ENCODE measurements at places on chromosomes 7 and 10.
A peak's percentile ranks its signal among the peaks of the same experiment; 100 is the strongest.

GRCh38 chr10:62183857-62184795 is 84.5 kb downstream of the RTKN2 start:
- no peak for DNase-seq

DNA sequence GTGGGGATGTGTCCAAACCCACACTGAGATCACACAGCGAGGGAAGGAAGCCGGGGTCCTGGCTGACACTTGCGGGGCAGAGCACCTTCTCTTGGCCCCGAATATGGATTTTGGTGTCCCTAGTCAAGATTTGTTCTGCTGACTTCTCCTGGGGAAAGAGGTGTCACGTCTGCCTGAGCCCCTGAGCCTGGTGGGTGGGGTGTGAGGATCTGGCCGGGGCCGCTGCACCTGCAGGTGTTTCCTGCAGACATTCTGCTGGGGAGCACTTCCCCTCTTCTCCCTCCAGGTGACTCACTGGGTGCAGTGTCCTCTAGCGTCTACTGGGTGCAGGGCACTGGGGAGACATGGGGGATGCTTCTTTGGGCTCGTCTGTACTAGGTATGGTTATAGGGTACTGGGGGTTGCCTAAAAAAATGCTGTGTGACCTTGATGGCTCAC is 99.2 kb downstream of the GRK5 start:
- no peak for DNase-seq

DNA sequence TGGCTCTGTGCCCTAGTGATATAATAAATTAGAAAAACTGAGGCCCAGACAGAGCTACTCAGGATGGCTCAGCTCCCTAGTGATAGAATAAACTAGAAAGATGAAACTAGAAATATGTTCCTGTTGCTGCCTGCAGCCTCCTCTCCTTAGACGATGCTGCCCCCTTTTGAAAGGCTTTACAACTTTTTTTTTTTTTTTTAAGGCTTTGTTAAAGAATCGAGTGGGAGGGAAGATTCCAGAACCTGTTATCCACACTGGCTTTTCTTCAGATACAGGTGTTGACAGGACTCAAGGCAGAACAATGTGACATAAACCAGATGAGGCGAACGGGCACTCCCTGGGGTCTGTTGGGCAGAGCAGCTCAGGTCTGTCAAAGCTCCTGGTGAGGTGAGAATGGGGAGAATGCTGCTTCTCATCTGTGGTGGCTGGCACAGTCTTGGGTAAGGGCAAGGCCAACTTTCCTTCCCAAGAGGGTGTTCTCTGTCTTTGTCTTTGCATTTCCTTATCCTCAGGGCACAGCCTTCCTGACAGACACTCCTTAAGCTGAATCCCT is 175.1 kb downstream of the COBL start:
- peak; percentile 52 for DNase-seq

DNA sequence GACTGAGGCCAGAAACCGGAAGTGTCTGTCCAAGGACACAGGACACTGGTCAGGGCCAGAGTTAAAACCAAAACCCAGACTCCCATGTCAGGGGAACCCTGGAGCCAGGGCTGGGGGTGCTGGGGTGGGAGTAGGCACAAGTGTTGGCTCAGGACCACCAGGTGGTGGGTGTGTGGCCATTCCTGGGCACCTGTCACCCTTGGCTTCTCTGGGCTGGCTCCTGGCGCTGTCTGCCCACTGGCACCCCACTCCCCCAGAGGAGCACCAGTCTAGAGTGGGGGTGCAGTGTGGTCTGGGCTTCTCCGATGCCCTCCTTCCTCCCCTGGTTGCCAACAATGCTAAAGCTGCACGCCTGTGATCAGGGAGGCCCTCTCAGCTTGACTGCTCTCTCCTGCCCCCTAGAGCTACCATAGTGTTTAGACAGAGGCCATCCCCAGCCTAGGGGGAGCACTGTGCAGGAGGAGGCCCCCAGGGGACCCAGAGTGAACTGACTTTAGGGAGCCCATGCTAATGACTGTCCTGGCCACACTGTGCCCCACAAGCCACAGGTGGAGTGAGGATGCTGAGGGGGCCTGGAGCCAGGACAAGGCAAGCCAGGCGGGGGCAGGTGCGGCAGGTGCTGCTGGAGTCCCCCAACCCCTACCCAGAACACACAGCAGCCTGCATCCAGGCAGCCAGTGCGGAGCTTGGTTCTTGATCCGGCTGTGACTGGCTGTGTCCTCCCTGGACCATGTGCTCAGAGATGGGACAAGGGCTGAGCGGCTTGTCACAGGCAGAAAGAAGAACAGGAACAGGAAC is 11.0 kb downstream of the RASGEF1A start:
- DNase-seq: no peak

DNA sequence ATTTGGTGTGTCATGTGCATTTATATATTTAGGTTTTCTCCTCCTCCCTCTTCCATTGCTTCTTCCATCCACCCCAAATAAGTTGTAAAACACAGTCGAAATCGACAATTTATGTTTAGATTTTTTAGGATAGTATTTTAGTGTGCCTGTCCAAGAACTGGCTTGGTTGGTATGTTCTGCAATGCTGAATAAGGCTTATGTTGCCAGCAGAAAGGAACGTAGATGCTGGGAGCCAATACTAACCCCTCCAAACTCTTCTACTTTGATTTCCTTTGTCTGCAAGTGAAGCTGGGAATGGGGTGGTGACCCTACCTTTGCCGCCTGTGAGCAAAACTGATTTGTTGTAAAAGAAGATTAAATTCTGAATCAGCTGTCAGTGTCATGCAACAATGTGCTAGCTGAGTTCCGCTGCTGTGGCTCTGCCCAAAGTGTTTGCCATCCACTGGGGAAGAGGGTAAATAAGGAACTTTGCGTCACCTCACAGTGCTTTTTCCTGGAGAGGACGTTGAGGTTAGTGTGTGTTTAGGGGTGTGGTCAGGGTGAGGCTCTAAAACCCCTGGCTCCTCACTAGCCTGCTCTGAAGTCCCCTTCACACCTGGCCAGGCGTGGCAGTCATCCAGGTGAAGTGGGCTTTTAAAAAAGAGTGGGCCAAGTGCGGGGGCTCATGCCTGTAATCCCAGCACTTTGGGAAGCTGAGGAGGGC is 44.4 kb downstream of the TACC2 start:
- DNase-seq: no peak

- DNase-seq: no peak
Measured at GRCh38 chr7:123397746-123398338, 136.6 kb downstream of the IQUB start.

GRCh38 chr10:47048526-47048905 is 137.3 kb downstream of the PTPN20 start:
- no peak for DNase-seq

DNA sequence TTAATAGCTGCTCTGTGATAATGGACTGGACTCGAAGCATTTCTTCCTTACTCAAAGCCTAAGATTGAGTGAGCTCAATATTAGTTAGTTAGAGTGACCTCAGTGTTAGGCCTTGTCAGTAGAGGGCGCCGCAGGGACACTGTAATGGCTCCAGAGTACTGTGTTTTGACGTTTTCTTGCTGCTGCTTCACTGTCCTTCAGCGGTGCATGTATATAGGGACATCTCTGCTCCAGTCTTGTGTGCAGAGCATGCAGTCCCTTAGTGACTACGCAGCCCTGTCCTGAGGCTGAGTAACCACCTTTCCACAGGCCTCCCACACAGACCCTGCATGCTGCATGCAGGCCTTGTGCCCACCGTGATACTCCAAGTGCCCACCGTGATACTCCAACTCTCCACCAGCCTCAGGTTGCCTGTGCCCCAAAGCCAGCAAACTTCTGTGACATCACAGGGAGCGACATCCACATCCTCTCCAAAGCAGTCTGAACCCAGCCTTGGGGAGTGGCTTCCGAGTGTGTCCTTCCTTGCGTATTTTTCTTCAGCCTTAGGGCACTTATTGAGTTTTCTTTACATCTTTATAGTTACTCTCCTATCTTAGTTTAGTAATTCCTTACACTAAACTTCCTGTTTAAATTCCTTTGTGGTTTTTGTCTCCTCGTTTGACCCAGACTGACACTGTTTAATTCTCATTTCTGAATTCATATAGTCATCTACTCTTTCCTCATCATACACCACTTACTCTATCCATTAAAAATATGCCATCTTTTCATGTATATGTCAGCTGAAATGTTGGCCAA is 118.2 kb downstream of the JAZF1 start:
- DNase-seq: peak; percentile 73

DNA sequence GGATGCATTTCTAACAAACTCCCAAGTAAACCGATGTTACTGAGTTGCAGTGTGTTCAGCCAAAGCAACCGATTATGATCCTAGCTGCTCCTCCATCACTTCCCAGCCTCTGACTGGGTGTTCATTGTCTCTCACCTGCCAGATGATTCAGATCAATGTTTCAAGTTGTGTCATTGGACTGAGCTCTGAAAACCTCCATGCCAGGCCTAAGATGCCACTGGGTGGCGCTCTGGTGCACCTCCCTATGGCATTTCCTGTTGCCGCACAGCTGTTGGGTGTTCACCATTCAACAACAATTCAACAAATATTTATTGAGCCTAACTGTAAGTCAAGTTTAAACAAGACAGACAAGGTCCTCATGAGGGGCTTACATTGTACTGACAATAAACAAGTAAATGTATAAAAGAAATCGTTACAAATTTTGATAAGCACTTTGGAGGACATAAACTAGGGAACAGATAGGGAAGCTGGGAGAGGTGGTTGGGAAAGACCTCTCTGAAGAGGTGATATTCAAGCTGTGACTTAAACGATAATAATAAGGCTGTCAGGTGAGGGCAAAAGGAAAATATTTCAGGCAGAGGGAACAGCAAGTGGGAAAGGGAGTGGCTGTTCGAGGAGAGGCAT is 22.8 kb downstream of the RGR start:
- DNase-seq: peak; percentile 60

- DNase-seq: no peak
Measured at GRCh38 chr7:45625714-45626440, 51.7 kb downstream of the ADCY1 start.

- DNase-seq: peak; percentile 90
Measured at GRCh38 chr10:75358835-75359421, 42.6 kb downstream of the ZNF503 start.

DNA sequence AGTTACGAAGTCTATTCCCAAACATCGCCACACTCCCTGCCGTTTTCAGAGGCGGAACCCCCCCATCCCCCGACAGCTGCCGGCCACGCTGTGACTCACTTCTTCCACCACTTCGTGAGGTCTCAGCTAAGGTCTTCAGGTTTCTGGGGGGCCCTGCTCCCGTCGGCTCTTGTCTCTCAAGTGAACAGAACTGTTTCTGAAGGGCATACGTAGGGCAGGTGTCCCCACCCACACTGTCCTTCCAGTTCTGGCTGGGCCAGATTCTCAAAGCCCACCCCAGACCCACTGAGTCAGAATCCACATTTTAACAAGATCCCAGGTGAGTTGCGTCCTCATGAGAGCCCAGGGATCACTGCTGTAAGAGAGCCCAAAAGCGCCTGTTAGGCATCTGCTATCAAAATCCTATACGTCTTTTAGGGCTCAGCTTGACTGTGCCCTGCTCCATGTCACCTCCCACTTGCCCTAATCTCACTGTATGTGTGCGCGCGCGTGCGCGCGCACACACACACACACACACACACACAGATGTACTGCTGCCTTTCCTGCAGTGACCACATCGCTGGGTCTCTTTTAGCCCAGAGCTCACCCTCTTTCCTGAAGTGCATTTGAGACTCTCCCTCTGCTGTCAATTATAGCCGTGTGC is 78.8 kb downstream of the PROSER2 start:
- DNase-seq: peak; percentile 17

- no peak for DNase-seq
Measured at GRCh38 chr7:149321978-149322541, 60.1 kb downstream of the ZNF783 start.

DNA sequence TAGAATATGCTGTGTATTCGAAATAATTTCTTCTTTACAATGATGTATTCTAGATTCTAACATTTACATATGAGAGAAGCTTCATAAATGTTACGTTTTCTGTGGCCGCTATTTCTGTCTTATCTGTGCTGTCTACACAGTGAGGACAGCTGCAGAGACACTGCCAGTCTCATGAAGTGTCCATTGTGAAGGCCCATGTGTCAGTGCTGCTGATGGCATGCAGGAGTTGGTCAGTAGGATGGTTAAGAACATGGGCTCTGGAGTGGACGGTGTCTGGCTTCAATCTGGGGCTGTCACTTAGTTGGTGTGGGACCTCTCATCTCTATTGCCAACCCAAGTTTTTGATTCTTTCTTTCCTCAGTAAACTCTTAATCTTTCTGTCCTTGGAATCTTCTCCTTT is 137.3 kb downstream of the SDK1 start:
- no peak for DNase-seq

DNA sequence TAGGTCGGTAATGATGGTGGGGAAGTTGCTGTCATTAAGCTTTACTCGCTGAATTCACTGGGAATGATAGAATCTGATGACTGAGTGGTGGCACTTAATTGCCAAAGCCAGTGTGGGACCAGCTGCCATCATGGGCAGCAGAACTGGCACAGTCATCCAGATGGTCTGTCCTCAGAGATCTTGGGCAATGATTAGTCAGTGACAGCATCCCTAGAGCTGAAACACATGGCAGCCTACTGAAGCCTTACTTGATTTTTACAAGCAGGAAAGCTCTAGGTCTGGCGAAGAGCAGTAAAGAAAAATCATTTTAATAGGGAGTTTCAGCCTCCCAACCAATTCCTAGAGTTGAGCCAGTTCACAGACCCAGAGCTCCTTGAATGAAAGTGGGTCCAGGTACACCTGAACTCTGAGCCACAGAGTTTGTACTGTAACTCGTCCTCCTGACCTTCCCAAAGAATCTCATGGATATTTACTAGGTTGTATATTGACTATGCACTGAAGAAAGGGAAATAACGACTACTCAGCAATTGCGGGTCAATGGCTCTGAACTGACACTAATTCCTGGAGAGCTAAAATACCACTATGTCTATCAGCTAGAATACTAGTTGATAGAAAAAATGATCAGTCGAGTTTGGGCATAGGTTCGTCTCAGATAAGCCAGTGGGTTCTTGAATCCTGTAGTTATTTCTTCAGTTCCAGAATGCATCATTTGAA is 4.4 kb upstream of the ASB13 start:
- DNase-seq: no peak

DNA sequence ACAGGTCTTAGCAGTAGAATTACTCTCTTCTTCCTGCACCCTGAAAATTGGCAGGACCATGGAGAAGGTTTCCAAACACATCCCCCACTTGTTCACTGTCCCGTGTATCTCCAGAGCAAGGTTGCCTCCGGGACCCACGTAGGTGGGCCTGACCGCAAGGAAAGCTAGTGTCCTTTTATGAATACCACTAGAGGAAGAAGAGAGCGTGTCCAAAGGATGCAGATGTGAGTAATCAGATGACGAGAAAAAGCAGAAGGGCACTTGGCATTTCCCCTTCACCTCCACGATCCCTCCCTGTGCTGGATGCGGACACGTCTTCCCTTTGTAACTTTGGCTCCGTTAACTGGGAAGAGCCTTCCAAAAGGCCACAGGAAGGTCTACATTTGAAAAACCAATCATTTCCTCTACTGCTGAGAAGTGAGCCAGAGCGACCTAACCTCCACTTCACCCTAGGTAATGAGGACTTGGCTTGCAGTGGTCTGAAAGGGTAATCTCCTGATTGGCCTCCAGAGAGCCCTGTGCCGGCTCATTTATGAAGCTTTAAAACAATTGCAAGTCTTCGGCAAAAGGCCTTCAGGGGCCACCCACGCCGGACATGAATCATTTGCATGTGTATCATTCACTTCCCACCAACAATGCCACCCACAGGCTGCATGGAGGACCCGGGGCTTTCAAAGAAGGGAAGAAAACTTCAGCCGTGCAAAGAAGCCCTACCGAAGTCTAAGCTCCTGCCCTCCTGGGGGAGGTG is 55.4 kb downstream of the LYZL1 start:
- DNase-seq: peak; percentile 37

- DNase-seq: peak; percentile 56
Measured at GRCh38 chr10:22986771-22987542, 59.1 kb downstream of the ARMC3 start.

Measured in fibroblast of skin of scalp (primary cell).